ENCODE measurements at places on chromosomes 5 and 9.

DNA sequence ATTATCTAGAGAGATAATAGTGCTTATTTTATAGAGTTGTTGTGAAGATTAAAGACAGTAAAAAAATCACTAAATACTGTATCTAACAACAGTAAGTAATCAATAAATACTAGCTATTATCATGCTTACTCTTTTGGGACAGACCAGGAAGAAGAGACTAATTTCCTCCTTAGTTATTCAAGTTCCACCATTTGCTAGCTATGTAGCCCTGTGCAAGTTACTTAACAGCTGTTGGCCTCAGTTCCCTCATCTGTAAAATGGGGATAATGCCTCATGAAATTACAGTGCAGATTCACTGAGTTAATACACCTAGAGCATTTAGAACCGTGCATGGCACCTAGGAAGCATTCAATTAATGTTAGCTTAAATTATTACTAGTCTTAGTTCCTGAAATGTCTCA is 2.6 kb downstream of the RBM18 start:
- DNase-seq, result no peak

GRCh38 chr9:8571643-8572042 is 772.1 kb upstream of the DMAC1 start:
- DNase-seq, result no peak

DNA sequence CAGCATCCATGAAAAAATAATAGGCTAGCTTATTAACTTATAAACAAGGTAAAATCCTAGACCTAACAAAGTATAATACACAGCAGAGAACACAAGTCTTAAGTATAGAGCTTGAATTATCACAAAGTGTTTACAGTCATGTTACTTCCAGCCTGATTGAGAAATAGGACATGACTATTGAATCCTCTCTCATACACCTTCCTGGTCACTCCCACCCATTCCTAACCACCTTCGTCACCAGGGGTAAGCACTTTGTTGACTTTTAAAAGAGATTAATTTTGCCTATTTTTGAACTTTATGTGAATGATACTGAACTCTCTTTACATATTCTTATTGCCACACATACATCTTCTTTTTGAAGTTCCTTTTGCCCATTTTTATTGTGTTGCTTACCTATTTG is 325.8 kb downstream of the PJA2 start:
- no peak for DNase-seq

DNA sequence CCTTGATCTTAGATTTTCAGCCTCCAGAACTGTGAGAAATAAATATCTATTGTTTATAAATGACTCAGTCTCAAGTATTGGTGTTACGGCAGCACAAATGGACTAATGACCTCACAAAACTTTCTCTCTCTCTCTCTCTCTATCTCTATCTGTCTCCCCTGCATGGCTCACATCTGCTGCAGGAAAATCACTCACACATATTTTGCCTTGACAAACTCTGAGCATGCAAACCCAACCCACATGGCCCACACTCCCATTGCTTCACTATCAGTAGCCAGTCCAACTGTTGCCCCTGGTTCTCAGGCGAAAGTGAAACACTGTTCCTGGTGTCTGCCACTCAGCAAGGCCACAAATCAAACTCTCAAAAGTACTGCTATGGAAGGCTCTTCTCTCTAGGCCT is 66.4 kb upstream of the PIK3R1 start:
- DNase-seq, result no peak

- no peak for DNase-seq
These were observed 152.2 kb downstream of the CAVIN4 start for GRCh38 chr9:100730086-100730485.

GRCh38 chr9:34575862-34576596 is 13.5 kb downstream of the CNTFR start:
- no peak for DNase-seq

- DNase-seq, result no peak
These were observed 33.4 kb upstream of the CSNK1G3 start for GRCh38 chr5:123478546-123478945.

GRCh38 chr9:127763918-127764384 is 14.5 kb downstream of the SH2D3C start:
- no peak for DNase-seq

DNA sequence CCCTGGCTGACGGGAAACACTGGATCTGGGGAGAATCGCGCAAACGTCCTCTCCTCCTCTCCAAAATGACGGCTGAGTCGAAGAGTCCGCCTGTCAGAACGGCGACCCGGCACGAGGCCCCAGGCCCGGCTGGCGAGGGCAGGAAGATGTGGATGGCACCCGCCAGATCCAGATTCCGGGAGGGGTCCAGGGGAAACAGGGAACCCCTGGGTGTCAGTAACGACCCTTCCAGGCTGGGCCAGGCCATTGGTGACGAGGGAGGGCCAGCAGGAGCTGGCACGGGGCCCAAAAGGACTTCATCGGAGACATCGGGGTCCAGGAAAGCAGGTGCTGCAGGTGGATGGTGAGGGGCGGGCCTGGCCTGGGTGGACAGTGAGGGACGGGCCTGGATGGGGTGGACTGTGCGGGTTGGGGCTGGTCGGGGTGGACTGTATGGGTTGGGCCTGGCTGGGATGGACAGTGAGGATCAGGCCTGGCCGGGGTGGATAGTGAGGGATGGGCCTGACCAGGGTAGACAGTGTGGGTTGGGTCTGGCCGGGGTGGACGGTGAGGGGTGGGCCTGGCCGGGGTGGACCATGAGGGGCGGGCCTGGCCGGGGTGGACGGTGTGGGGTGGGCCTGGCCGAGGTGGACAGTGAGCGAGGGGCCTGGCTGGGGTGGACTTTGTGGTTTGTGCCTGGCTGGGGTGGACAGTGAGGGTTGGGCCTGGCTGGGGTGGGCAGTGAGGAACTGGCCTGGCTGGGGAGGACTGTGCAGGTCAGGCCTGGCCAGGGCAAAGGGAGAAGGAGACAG is 14.0 kb downstream of the SLC6A3 start:
- DNase-seq, result no peak

DNA sequence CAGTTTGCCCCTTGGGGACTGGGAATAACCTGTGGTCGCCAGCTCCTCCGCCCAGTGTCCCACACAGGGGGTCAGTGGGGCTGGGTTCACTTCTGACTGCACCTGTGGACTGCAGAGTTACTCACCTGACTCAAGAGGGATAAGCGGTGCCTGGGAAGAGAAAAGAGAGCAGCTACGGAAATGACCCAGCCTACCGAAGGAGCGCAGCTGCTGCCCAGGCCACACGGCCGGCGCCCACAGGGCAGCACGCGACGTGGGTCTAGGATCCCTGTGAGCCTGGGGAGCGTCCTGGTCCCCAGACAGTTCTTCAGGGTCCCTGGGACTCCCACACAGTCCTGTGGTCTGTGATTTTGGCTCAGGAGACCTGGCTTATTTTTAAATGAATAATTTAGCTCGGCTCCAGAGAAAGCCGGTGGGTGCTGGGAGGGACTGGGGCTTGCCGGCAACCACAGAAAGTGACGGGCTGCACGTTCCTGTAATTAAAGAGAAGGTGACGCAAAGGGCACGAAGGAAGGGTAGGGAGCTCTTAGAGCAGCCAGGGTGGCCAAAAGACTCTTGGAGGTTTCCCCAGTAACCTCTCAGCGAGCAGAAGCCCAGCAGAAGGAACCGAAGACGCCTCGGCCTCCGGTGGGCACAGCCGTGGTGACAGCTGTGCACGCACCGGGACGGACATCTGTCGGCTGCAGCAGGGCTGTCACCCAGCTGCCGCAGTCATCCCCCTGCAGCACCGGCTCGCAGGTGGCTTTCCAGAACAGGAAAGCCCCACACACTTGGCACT is 97.5 kb upstream of the FCN2 start:
- no peak for DNase-seq

DNA sequence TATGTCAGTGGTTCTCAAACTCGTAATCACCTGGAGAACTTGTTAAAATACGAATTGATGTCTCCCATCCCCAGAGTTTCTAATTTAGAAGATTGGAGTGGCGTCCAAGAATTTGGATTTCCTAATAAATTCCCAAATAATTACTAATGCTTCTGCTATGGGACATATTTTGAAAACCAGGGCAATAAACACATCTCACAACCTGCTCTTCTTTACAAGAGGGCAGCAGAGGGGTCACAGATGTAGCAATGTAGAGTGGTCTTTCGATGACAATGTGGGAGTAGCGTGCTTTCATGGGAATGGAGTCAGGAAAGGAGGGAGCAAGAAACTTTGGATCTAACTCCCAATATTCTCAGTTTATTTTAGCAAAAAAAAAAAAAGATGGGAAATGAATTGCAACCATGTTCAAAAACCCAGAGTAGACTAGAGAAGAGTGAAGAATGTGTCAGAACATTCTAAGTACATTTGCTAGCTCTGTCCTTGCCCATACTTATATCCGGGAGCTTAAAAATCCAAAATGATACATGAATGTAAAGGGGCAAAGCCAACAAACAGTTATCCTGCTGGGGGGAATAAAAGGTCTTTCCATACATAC is 33.8 kb upstream of the ALDH1A1 start:
- DNase-seq, result no peak

- DNase-seq, result no peak
These were observed 13.0 kb downstream of the SNX24 start for GRCh38 chr5:122858451-122858850.

DNA sequence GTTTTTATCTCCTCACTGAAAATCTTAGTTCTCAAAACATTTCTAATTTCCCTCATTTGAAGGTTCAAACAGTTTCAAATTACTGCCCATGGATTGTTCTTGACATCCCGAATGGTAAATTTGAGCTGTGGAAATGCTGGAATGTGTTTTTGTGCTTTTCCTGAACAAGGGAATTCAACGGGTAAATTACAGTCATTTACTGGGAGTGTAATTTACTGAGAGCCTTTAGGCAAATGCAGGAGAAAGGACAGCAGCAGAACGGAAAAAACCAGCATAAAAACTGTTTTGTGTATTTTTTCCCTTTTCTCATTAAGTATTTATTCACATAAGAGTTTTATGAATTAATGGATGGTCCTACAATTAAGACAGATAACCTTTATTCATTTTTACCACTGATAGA is 139.2 kb downstream of the PBX3 start:
- DNase-seq, result no peak

- no peak for DNase-seq
These were observed 50.3 kb downstream of the MTAP start for GRCh38 chr9:21852754-21853153.

DNA sequence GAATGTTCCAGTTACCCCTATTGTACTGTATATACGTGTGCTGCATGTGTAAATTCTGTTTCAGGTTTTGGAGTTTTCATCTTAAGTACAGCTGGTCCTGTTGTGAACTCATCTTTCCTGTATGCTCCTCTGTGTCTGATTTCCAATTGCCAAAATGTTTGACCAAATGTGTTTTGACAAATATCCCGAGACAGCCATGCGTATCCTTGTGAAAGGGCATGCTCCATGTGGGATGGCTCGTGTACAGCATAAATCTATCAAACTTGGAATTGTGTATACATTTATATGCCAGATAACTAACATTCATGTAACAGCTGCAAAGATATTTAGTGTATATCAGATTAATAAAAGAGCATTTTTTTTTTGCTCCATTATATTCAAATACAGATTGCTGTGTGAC is 69.5 kb upstream of the IQGAP2 start:
- no peak for DNase-seq

GRCh38 chr9:89021154-89021803 is 30.0 kb downstream of the S1PR3 start:
- DNase-seq, result no peak

- no peak for DNase-seq
These were observed 5.8 kb downstream of the OCLN start for GRCh38 chr5:69498384-69498783.

DNA sequence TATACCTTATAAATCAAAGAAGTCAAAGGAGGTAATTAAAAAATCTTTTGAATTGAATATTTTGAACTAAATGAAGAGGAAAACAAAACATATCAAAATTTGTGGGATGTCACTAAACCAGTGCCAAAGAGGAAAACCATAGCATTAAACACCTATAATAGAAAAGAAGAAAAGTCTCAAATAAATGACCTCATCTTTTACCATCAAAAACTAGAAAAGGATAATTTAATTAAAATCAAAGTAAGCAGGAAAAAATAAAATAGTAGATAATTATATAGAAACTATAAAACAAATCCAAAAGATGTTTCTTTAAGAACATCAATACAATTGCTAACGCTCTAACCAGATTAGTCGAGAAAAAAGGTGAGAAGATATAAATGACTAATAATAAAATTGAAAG is 47.8 kb downstream of the LPAR1 start:
- no peak for DNase-seq

DNA sequence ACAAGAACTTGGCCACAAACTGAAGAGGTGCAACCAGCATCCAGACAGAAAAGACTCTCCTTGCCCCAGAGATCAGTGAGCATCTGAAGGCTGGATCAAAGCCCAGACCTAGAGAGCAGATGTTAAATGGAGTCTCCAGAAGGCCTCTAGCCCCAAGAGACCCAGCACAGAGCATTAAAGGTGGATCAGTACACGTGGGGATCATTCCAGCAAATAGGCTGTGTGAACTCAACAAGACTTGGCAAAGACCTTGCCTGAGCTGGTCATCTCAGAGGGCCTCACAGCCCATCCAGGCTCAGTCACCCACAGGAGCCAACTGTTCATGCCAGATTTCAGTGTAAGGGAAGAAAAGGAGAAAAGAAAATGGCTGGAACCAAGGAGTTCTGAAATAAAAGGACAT is 214.0 kb downstream of the ENC1 start:
- DNase-seq, result no peak

DNA sequence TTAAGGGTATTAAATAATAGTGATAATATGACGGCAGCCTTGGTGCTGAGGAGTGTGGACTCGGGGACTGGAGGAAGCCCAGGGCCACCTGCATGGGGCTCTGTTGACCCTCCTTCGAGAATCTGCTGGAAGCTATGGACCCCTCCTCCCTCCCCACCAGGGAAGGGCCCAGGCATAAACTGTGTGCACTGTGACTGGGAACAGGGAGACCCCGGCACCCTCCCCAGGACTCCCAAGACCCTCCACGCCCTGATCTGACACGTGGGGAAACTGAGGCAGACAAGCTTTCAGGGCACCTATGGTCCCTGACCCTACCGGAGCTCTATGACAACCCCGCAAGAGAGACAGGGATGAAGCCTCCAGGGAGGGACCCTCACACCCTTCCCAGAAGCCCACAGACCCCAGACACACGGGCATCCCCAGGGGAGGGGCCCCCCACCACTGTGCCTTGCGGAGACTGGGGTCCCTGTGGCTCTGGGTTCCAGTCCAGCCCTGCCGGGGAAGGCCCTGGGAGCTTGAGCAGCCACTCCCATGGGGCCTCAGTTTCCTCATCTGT is 6.5 kb upstream of the EGFL7 start:
- no peak for DNase-seq

DNA sequence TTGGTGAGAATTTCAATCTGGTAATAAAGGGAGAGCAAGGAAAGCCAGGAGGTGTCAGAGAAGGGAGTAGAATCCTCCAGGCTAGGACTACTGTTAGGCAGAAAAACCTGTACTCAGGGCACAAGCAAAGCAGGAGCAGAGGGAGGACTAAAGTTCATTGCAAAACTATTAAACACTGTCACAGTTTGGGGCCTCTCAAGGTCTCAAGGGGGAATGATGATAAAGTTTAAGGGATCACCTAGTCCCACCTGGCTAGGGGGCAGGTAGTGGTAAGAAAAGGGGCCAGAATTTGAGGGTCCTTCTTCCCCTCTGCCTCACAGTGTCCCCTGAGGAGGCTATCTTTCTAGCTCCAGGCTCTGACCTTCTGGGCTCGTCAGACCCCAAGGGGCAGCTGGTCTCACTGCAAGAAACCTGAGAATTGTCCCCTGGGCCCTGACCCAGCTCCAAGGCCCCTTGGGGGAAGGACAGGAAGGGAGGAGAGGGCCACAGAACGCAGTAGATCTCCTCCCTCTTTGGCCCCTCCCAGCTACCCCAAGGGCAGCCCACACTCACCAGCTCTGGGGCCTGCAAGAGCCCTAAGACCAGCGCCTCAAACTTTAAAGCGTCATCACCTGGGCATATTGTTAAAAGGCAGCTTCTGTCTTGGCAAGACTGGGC is 974 bp downstream of the CCDC69 start:
- DNase-seq, result no peak
